ENCODE measurements at places on chromosomes 6 and 20.

- no peak for DNase-seq
Observed at GRCh38 chr6:51619042-51619799, 468.2 kb downstream of the PKHD1 start.

GRCh38 chr6:170445487-170445886 lies 107.6 kb downstream of the PSMB1 start:
- DNase-seq = peak; percentile 28

DNA sequence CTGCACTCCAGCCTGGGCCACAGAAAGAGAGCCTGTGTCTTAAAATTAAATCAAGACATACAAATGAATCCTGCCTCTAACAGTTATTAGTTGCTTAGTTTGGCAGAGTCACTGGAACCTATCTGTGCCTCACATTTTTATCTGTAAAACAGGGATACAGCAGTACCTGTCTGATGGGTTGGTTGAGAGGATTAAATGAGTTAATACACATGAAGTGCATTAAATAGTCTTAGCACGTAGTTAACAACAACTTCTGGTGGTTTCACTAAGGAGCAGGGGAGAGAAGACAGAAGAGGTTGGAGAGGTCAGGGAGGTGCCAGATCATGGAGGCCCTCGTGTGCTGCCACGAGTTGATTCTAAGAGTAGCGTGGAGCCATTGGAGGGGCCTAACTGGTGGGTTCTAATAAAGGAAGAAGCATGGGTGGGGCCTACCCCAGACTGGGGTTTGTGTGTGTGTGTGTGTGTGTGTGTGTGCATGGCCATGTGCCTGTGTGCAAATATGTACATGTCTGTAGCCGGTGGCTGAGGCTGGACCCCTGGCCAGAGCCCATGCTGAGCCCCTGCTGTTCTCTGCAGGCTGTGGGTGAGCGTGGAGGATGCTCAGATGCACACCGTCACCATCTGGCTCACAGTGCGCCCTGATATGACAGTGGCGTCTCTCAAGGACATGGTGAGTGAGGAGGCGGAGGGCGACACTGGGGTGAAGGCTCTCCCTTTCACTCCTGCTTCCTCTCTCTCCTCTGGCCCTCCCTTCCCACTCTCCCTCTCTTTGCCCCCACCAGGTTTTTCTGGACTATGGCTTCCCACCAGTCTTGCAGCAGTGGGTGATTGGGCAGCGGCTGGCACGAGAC lies 9.1 kb downstream of the RBCK1 start:
- DNase-seq = no peak

DNA sequence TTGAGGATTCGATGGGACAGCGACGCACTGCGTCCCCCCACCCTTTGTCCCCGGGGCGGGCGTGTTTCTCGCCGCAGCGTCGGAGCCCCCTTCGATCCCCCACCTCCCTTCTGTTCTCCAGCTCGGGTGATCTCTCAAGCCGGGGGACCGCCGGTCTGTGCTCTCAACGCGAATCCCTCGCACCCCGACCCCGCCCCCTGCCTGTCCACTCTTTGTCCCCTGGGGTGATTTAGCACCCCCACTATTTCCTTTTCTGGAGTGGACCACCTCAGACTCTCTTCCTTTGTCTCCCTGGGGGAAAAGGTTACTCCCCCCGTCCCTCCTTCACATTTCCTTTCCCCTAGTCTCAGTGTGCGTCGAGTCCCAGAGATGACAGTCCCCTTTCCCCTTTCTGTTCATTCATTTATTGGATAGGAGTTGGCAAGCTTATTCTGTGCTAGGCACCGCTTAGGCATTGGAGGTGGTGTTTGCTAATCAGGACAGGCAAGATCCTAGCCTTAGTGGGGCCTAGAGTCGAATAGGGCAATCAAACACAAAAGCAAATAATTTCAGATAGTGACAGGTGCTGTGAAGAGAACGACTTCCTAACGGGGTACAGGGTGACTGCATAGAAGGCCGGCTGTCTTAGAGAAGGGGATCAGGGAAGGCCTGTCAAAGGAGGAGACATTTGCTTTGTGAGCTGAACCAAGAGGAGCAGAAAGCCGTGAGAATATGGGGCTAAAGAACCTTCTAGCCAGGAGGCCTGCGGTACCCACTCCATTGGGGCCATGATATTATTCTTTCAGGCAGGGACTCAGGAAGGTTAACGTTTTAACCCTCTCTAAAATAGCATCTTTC lies 741 bp downstream of the PTPN1 start:
- DNase-seq = no peak

- no peak for DNase-seq
Observed at GRCh38 chr6:135858931-135859330, 7.4 kb downstream of the PDE7B start.

Measured in fibroblast of mammary gland (primary cell).